ENCODE measurements at places on chromosomes 2 and 18. TPM values are rescaled to one million over a fixed set of nuclear protein-coding genes. Genes with fewer than 3 reads are reported as not detected.

GRCh38 chr18:71598374-71598773 is 945.8 kb downstream of the CBLN2 start:
- DNase-seq: no peak

- no peak for DNase-seq
These were observed 296.5 kb upstream of the TCF4 start for GRCh38 chr18:55884498-55884897.

DNA sequence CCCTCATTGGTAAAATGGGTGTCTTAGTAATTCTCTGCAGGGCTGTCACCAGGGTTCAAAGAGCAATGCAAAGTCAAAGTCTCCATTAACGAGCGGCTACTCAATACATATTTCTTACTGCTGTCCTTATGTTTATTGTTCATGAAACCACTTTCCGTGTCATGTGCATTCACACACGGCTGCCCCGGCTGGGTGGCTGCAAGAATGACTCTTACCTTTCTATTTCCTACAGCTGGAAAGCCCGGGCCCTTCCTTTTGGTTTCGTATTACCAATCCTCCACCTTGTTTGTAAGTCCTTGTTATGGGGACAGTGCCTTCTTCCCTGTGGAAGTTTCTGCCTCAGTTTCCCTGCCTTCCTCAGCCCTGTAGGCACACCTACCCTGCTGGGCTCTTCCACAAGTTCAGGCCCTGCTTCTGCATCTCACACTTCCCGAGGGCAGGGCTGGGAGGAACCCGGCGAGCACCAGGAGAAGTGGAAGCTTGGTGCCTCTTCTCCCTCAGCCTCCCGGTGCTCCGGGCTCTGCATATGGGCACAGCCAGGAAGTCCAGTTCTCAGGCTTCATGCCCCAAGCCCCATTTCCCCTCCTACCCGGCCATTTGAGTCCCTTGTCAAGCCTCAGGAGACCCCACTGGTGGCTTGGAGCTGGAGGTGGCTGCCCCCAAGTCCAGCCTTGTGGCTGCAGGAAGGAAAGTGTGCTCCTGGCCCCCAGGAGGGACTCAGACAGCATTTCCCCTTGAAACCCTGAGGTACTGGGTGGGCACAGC is 18.7 kb upstream of the ACKR3 start:
- DNase-seq: no peak

- no peak for DNase-seq
These were observed 15.2 kb downstream of the PAX8 start for GRCh38 chr2:113263546-113263945.

TFCP2L1 gene
- total RNA-seq: 0.07 TPM

ABCG5 gene
- total RNA-seq: not detected

NEU2 gene
- not detected for total RNA-seq

GRCh38 chr2:104901037-104901881 is 47.3 kb downstream of the POU3F3 start:
- peak; percentile 47 for DNase-seq

All from glutamatergic neuron (in vitro differentiated cells).